ENCODE measurements at places on chromosomes 1 and 21.
A peak's percentile ranks its signal among the peaks of the same experiment; 100 is the strongest.

DNA sequence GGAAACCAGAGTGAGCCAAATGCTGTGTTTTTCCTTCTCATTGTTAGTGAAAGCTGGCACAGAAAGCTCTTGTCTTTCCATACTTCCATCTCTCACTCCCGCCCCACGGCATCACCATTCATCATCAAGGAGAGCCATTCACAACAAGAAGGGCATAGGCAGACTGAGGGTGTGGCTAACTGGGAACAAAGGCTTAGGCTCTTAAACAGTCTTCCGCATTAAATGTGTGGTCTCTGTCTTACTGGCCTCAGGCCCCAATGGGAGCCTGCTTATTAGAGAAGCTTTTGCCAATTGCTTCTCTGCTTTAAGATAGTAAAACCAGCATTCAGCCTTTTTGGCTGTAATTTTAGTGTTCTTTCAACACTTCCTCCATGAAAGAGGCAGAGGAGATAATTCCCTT lies 51.4 kb downstream of the TNFSF18 start:
- no peak for DNase-seq

DNA sequence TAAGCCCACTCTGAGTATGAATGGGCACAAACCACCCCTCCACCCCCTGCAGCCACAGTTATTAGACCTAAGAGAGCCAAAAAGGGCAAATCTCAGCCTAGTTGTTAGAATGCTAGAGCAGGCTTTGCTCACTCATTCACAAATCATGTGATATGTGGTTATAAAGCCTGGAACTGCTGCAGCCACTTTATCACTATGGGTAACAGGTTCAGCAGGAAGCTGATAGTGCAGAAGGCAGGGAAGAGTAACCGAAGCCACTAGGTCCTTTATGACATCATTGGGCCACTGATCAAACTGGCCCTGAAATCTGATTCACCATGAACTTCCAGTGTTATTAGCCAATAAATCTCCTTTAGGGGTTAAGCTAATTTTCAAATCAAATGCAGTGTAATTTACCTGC lies 134.7 kb downstream of the GRIK1 start:
- no peak for DNase-seq

DNA sequence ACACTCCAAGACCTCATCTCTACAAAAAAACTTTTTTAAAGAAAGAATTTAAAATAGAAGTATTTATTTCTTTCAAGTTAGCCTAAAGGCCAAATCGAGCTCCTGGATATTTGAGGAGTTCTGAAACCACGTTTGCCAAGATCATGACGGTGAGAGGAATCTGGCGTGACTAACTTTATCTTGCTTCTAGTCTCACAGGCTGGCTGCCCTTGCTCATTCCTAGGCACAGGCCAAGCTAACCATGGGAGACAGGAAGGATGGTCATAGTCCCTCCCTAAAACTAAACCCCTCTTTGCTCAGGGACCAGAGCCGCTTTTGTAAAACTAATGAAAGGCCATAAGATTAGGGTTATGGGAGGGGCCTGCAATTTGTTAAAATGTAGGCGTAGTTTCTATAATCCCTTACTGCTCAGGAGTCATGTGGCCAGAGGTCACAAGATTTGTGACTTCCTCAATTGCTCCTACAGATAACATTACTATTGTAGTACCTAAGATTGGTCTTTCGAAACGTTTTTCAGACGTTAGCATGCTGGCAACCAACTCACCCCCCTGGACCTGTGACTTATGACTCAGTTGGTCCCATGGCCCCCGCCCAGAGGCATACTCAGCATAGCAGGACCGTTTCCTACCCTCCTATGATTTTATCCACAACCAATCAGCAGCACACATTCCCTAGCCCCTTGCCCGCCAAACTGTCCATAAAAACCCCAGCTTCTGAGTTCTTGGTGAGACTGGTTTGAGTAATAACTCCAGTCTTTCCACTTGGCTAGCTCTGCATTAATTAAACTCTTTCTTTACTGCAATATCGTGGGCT lies 425.0 kb downstream of the SMYD3 start:
- DNase-seq = no peak

GRCh38 chr1:225447650-225448089 lies 19.8 kb upstream of the LBR start:
- DNase-seq = no peak

DNA sequence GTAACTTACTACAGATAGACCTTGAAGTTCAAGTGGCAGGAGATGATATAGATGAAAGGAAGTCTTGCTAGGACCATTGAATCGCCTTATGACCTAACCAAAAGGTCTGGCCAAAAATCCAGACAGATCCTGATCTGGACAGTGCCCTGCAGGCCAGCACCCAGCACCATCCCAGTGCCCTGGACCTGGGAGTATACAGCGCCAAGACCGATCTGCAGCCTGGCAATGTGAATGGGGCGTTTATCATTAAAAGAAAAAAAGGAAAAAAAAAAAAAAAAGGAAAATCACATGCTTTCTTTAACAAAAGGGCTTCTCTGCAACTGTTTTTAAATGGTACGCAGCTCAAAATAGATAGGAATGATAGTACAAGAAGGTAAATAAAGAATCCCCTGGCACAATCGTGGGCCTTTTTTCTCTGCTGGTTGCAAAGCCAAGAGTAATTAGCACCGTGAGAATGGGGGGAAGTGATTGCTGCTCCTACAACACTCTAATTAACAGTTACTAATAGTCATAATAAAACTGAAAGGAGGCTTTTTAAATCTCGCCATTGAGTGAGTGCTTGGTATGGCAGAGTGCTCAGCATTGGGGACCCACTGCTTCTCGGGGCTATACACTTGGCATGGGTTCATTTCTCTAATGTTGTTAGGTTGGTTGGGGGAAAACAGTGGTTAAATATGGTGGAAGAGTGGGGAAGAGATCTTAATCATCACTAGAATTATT lies 146.7 kb downstream of the KAZN start:
- DNase-seq = no peak

GRCh38 chr1:112954945-112955772 lies 837 bp downstream of the SLC16A1 start:
- peak; percentile 59 for DNase-seq

DNA sequence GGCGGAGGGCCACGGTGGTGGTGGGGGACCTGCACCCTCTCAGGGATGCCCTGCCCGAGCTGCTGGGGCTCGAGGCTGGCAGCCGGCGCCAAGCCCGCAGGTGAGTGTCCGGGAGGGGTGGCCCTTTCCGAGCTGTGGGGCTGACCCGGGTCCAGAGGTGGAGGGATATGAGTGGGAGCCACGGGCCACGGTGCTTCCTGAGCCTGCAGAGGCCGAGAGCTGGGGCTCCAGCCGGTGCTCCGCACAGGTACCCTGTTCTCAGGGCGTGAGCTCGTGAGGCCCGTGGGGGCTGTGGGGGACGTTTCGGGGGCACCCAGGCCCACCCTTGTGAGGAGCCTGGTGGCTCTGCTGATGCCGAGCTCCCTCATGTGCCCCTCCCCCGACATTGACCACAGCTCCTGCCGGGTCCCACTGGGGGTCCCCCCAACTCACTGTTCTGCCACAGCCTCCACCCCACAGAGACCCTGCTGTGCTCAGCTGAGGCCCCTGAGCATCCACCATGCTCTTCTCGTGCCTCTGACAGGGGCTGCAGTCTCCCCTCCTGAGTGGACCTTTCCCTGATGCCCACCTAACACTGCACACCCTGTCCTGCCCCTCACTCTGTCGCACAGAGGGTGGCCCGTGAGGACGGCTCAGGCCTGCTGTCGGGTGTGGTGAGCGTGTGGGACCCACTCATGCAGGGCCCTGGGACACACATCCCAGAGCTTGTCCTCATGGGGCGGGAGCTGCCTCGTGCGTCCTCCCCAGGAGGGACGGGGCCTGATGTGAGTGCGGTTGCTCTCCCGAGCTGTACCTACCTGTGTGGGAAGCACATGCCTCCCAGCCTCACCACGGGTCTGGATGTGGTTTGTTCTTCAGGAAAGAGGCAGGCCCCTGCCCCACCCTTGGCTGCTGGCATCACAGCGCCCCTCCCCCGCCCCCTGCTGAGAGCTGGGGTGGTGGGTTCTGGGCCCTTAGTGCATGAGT lies 27.5 kb downstream of the SLX9 start:
- no peak for DNase-seq

DNA sequence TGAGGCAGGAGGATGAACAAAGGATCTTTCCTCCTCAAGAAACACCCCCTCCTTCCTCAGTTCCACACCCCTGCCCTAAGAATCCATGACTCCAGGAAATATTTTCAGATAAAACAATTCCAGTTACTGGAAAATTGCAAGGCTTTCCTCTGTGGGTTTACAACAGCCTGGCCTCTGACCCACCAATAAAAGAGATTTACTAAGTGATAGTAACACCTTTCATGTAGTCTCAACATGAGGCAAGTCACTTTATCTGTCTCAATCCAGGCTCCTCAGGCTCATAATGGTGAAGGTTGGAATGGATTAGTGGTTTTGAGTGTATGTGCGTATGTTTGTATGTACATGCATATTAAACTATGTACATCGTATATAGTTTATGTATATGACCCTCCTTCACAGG lies 71.4 kb upstream of the PPP2R5A start:
- DNase-seq = no peak

DNA sequence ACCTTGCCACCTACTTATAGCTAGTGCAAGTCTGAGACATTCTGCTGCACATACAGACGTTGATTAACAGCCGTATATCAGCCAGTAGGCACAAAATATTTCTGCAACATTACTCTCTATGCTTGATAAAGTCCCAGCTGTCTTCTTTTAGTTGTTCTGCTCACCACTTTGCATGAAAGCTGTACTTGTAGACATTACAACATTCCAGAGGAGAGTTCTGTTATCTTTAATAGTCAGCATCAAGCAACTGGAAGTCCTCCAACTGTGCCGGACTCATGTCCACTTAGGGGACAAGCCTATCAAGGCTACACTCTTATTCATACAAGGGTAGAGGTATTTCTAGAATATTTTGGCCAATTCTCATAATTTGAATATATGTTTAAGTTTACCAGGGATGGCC lies 50.0 kb downstream of the CACHD1 start:
- no peak for DNase-seq

DNA sequence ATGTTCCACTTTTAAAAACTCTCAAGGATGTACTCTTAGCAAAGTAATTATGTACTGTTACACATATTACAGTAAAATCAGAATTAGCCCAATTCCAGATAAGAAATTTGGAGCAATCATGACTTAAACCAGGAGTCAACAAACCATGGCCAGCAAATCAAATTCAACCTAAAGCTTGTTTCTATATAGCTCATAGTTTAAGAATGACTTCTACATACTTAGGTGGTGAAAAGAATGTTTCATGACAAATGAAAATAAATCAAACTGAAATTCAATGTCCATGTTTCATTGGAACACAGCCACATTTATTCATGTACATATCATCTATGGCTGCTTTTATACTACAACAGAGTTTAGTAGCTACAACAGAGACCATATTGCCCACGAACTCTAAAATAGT lies 35.1 kb downstream of the FRRS1 start:
- DNase-seq = no peak

DNA sequence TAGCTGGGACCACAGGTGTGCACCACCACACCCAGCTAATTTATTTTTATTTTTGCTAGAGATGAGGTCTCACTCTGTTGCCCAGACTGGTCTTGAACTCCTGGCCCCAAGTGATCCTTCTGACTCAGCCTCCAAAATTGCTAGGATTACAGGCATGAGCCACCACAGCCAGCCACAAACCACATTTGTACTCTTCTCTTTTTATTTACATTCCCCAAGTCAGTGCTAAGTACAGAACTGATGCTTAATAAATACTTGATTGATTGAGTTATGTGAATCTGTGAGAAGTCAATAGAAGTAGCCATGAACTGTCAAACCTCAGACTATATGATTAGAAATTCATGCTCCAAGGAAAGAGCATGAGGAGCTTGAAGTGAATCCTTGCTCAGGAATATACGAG lies 48.5 kb upstream of the S1PR1 start:
- DNase-seq = peak; percentile 69

- peak; percentile 40 for DNase-seq
Observed at GRCh38 chr21:38950435-38951094, 144.8 kb downstream of the ETS2 start.

GRCh38 chr1:20484519-20485462 lies 1.2 kb downstream of the CAMK2N1 start:
- no peak for DNase-seq

- DNase-seq = no peak
Observed at GRCh38 chr1:183588827-183589226, 1.4 kb downstream of the NCF2 start.

DNA sequence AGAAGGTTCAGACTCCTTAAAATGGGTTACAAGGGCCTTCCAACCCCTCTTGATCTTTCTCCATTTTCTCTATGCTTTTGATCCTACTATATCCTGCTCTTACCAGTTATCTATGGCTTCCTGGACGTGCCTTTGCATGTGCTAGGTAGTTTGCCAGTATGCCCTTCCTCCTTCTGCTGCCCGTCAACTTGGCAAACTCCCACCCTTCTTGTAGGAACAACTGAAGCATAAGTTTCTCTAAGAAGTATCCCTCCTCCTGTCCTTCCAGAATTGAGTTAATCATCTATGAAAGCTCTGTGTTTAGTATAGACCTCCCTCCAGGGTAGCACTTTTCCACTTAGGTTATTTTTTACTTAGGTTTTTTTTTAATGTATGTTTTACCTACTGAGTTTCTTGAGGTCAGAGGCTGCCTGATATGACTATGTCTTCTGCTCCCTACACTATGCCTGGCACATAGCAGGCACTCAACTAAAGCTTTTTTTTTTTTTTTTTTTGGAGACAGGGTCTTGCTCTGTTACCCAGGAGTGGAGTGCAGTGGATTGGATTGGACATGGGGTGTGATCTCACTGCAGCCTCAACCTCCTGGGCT lies 10.0 kb upstream of the IGSF3 start:
- no peak for DNase-seq

- DNase-seq = no peak
Observed at GRCh38 chr1:9901148-9902059, 8.7 kb downstream of the CTNNBIP1 start.

DNA sequence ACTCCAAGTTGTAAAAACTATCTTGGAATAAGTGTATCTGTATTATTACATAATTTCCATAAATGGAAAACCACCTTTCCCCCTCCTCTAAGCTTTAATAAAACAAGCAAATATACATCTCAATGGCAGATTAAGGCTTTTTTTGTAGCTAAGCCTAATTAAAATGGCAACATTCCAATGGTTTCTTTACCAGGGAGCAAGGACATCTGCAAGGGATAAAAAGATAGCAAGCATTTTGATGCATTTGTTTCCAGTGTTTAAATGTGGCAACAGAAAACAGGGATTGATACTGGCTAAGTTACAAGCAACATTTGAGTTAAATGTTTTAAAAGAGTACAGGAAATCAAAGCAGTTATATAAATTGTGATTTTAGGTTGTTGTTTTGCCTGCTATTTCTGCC lies 1012.7 kb downstream of the ADGRL2 start:
- no peak for DNase-seq

- DNase-seq = no peak
Observed at GRCh38 chr1:24588573-24588972, 32.7 kb downstream of the NCMAP start.
